Activated B cell treated with CpG ODN at 0.5 μM for 24 hours (primary cell): ENCODE measurements at places on chromosomes 3 and 15.

DNA sequence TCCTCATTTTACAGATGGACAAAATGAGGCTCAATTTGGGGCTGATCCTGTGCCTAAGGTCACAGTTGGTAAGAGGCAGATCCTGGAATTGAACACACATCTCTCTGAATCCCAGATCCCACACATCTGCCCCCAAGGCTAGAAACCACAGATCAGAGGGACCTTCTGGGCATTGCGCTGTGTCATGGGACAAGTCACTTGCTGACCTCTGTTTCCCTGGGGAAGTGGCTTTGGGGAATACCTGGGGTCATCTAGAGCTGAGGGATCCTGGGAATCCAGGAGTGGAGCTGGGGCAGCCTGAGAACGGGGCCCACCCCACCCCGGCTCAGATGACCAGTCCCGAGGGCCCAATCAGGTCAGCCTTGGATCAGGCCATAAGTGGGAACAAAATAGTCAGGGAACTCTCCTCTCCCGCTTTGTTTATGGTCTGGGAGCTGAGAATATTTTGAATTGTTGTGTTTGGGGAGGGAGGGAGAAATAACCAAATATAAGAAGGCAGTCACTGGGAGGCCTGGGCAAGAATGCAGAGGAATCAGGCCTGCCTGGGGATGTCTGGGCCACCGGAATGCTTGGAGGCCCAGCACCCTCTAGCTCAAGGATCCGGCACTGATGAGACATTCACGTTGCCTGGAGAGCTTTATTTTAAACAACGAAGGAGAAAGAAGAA lies 8.8 kb upstream of the SLC6A6 start:
- DNase-seq: no peak

DNA sequence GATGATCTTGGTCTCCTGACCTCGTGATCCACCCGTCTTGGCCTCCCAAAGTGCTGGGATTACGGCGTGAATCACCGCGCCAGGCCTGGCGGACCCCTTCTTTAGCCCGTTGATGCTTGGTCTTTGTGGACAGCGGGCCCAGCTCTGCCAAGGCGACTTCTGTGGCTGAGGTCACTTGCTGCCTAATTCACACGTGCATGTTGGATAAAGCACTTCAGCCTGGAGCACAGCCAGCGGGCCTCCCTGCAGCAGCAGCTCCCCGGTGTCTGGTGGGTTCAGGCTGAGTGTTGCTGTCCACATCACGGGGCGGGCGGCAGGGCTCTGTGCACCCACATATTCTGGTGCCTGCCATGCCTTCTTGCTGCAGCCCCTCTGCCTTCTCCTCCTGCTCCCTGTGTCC lies 88.4 kb downstream of the DGKG start:
- no peak for DNase-seq

- no peak for DNase-seq
Measured at GRCh38 chr15:88741671-88742070, 61.6 kb upstream of the ACAN start.

- no peak for DNase-seq
Measured at GRCh38 chr3:182702216-182702615, 91.1 kb upstream of the ATP11B start.

DNA sequence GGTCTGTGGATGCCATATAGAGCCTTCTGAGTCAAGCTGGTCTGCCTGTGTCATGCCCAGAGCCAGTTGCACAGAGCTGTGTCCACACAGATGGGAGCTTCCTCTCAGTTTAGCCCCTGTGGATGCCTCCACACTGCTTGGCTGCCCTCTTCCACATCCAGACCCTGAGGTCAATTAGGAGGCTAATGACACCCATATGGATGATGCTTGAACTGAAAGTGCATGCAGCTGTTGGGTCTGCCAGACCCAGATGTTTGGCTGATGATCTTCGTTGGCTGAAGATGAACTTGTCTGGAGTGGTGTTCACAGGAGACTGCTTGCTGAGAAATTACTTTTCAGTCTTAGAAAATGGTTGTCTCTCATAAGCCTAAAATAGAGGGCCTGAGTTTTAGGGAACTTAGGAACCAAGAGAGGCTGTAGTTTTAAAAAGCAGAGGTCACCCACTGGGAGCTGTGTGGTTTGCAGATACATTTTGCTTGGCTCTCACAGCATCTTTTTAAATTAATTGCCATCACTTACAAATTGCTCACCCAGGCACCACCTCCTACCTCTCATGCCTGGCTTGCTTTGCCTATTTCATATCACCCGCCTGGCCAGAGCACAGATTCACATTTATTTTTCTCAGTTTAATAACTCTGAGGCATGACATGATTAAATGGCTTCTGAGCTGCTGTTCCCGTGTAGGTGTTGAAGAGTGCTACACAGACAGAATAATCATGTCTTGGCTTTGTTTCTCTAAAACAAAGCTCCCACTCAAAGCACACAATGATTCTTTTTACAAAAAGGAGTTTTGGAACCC lies 176.1 kb downstream of the MINAR1 start:
- DNase-seq: no peak

DNA sequence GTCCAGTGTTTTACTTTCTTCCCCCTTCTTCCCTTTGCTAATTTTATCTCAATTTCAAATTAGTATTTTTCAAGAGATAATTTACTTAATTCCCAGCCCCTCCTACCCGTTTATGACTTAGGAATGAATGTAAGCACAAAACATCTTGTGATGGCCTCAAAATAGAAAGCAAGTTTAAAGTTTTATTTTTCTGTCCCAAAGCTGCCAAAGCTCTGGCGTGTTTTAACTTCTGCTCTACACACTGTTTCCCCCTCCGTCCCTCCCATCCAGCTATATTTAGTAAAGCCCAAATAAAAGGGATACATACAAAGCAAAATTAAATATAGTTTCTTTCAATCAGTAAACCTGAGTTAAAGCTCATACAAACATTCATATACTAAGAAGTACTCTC lies 59.9 kb downstream of the IGF2BP2 start:
- DNase-seq: no peak

GRCh38 chr15:89893027-89893426 lies 767 bp downstream of the AP3S2 start:
- DNase-seq: no peak

- no peak for DNase-seq
Measured at GRCh38 chr3:97793420-97794019, 28.3 kb upstream of the CRYBG3 start.

DNA sequence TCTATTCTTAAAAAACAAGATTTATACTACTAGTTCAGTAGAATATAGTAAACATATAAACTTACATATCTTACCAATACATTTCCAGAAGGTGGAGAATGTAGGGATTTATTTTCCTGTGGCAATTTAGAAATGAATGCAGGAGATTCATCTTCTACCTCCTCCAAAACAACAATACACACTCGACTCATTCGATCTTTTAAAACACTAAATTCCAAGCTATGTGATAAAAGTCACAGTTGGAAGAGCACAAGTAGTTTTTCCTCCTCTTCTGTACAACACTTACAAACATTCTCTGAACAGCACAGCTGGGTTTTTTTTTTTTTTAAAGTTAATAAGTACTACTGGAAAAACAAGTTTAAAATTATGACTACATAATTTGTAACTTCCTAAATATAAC lies 1.4 kb downstream of the ANKRD28 start:
- no peak for DNase-seq

DNA sequence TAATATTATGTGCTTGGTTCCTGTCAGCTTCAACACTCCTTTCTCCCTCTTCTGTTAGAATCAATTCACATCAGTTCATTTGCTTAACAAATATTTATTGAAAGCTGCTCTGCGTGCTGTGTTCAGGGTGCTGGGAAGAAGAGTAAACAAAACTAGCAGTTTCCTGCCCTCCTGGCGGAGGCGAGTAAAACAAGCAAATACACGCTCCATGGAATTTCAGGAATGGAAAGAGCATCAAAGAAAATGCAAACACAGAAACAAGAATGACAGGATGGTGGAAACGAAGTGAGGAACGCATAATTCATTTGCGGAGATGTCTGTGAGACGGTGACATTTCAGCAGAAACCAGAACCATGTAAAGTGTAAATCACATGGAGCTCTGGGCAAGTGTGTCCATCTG lies 49.4 kb upstream of the SPTSSB start:
- no peak for DNase-seq

- DNase-seq: no peak
Measured at GRCh38 chr3:179416681-179417080, 34.6 kb downstream of the GNB4 start.

GRCh38 chr3:186149319-186149960 lies 40.6 kb upstream of the ETV5 start:
- DNase-seq: no peak

DNA sequence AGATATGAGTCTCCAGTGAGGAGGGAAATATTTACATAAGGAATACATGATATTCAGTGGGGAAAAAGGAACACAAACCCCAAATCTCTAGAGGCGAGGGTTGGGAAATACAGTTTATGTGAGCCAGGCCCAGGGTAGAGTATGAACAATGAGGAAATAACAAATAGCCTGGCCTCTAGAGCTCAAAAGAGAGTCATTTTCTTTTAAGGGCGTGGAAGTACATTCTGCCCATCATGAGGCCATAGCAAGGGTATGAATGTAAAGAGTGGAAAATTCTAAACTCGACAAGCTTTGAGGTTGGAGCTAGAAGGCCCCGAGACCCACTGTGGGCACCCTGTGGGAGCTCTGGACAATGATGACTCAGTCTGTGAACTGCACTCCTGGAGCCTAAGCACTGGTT lies 27.8 kb upstream of the IGF2BP2 start:
- DNase-seq: no peak

DNA sequence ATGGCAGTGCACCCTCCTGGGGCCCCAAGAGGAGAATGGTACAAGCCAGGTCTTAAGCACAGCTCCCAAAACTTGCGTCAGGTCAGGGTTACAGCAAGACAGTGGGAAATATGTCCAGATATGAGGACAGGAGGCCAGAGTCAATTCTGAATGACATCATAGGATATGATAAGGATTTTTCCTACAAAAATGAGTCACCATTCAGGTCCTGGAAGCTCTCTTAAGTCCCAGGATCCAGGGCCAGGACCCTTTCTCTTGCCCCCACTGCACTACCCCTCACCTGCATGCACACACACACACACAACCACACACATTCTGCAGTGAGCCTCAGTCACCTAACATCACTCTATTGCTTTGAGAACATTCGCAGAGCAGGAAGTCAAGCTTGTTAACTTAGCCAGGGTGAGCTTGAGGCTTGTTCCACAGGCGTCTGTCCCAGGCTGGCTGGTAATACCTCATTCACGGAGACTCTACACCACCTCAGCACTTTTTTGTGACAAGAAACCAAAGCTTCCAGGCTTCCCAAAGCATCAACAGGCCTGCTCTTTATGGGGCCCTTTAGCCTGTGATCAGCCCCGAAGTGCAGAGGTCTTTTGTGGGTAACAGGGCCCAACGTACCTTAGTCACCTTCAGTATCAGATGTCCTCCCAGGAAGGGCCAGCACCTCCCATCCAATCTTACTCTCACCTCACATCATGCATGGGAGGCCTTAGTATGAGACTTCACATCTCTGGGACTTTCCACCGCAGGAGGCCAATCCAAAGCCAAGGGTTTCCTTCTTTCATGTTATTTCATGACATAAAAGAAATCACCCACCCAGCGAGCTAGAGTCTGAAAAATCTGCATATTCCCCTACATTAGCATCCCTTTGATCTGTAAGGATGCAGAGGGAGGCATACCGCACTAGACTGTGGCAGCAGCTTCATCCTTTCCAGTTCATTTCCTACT lies 74.0 kb upstream of the LIPC start:
- DNase-seq: no peak

DNA sequence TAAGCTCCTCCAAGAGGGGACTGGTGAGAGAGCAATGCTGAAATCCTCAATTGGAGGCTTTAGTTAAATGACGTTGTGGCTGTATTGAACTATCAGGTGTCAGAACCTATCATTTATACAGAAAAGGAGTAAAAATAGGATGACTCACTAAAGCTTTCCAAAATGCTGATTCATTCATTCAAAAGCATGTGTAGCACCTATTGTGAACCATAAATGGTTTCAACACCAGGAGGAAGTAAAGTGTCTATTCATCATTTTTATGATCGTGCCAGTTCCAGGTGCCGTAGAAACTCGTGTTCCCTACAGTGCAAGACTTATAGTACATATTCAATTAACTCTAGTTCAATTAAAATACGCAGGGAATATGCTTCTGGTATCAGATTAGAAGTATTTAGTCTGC lies 66.5 kb upstream of the ARRDC4 start:
- DNase-seq: no peak

GRCh38 chr3:52196977-52197376 lies 983 bp upstream of the ALAS1 start:
- no peak for DNase-seq

DNA sequence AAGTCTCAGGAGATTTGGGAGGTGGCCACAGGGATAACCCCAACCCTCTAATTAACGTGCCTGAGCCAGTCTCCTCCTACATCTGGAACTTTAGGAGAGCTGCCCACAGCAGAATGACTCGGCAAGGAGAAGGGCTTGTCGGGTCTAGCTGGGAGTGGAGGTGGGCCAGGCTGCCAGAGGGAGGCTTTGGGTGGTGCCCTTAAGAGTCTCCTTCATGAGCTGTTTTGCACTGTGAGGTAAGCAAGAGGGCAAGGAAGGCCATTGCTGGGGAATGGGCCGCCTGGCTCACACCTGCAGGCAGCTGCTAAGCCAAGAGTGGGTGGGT lies 3.6 kb upstream of the TNK2 start:
- DNase-seq: no peak

GRCh38 chr3:142273501-142273900 lies 48.1 kb upstream of the GK5 start:
- no peak for DNase-seq

GRCh38 chr15:68383161-68384074 lies 48.5 kb downstream of the ITGA11 start:
- no peak for DNase-seq

- no peak for DNase-seq
Measured at GRCh38 chr15:69299451-69299886, 757 bp downstream of the PAQR5 start.

- no peak for DNase-seq
Measured at GRCh38 chr3:192445770-192446644, 281.3 kb downstream of the FGF12 start.

DNA sequence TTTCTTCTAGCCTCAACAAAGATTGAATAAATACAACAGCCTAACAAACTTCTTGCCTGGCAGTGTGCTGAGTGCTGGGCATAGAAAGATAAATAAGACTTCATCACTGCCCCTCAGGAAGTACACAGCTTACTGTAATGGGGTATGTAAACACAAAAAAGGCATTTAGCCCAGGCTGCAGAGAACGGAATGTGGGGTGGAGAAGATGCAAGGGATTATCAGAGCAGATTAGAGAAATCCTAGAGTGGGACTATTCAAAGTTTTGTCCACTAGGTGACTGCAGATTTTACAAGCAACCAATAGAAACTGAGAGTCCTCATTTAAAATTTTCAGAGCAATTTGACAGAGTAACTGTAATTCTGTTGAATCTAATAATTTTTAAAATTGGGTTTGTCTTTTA lies 35.4 kb upstream of the TSC22D2 start:
- no peak for DNase-seq

GRCh38 chr3:176759815-176760506 lies 437.3 kb downstream of the TBL1XR1 start:
- DNase-seq: no peak

DNA sequence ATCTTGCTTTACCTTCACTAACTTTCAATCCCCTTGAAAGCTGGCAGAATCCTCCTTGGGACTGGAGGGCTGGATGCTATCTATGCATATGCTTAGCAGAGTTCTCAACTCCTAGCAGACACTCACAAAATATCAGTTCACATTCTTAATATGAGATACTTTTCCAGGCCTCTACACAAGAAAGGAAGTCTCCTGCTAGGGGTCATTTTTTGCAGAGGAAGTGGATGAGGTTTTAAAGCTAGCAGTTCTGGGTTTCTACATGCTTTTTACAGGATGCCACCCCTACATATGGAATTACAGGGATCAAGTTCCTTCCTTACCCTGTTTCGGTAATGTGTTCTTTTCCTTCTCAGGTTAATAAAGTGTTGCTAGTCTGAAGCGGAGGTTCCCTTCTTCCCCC lies 206.3 kb upstream of the TP63 start:
- DNase-seq: no peak

- DNase-seq: no peak
Measured at GRCh38 chr15:71547011-71547410, 263.3 kb upstream of the NR2E3 start.
